ENCODE measurements at places on chromosomes 7 and 10. TPM values are rescaled to one million over a fixed set of nuclear protein-coding genes. Genes with fewer than 3 reads are reported as not detected.

DNA sequence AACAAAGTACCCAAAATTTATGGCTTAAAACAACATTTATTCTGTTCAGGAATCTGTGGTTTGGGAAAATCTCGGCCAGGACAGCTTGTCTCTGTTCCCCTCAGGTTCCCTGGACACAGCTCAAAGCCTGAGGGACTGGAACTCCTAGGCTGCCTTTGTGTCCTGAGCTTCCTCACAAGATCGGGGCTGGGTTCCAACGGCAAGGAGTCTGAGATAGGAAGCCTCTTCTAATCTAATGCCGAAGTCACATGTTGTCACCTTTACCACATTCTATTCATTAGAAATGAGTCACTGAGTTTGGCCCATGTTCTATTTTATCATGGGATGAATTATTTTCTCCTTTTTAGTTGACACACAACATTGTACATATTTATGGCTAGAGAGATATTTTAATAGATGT lies 80.5 kb downstream of the ANKRD26 start:
- no peak for DNase-seq

GRCh38 chr10:95406651-95407280 lies 116.0 kb upstream of the PDLIM1 start:
- DNase-seq, result no peak

DNA sequence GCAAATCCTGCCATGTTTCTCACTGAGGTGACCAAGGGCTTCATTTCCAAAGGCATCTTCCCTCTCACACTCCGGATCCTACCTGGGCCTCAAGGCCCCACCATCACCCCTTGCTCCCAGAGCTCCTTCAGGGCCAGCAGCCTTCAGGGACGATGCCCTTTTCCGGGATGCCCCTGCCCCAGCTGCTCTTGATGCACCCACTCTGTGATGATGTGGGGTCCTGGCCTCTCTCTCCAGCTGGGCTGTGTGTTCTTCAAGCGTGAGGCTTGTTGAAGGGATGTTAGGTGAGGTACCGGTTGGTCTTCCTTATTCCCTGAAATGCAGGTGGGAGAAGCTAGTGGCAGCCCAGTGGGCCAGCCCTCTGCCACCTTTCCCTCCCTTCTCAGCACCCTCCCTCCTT lies 18.4 kb upstream of the SLC18A2 start:
- no peak for DNase-seq

- DNase-seq, result peak; percentile 46
Observed at GRCh38 chr7:80488851-80489370, 23.0 kb downstream of the GNAT3 start.

DNA sequence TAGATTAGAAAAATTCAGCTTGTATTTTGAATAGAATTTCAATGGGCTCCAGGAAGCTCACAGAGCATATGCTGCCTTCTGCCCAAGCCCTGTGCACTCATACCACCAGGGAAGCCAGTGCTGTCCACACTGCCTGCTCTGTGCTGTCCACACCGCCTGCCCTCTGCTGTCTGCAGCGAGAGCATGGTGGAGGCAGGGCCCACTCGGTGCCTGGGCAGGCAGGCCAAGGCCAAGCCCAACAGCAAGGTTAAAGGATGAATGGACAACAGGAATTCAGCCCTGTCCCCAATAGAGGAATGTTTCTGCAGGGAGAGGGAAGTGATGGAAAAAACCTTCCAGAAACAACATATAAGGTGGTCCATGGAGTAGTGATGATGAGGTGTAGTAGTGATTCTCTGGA lies 146.8 kb downstream of the GFRA1 start:
- DNase-seq, result no peak

DNA sequence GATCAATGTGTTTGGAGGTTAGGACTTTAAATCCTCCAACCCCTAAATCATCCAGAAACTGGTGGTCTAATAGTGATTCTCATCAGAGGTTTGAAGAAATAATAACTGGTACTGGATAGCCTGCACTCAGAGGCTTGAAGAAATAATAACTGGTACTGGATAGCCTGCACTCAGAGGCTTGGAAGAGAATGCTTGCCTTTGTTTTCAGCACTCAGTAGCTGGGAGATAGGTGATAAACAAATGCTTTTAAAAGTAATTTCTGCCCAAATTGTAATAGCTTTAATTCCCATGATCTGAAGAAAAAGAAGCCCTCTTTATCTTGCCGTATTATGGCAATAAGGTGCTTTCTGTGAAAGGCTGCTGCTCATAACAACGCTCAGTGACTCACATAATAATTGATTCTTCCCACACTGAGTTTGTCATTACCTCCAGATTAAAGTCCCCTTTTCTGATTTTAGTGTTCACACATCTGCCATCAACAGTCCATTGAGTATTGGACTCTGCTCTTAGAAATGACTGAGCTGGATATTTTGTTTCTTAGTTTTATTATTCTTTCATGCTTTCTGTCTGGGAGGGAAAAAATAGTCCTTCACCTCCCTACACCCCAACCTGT lies 112.3 kb upstream of the PHYHIPL start:
- no peak for DNase-seq

DNA sequence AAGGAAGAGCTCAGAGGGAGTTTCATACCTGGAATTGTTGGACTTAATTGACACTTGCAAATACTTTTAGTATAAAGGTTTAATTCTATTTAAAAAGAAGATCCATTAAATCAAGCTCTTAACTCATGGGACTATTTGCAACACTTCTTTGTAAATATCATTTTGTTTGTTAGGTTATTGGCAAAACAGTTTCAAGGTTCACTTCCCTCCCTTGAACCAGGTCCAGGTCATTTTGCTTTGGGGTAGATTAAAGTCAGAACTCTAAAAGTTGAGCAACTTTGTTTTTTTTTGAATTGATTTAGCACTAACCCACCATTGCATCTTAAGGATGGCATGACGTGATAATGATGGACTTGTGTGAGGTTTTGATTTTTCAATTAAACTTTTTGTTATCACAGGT lies 45.9 kb downstream of the ZRANB1 start:
- no peak for DNase-seq

DNA sequence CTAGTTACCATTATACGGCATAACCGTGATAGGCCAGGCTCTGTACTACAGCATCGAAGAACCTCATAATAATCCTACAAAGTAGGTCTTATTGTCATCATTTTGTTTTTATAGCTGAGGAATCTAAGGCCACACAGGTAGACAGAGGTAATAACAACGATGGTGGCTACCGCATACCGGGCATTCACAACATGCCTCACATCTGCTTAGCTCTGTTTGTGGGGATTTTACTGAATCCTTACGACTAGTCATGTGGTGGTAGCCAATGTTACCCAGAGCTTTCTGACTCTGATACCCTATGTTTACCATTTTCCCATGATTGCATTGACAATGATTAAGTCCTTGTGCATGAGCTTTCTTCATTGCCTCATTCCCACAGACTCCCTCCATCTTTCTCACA lies 269.4 kb downstream of the TCF7L2 start:
- no peak for DNase-seq

DNA sequence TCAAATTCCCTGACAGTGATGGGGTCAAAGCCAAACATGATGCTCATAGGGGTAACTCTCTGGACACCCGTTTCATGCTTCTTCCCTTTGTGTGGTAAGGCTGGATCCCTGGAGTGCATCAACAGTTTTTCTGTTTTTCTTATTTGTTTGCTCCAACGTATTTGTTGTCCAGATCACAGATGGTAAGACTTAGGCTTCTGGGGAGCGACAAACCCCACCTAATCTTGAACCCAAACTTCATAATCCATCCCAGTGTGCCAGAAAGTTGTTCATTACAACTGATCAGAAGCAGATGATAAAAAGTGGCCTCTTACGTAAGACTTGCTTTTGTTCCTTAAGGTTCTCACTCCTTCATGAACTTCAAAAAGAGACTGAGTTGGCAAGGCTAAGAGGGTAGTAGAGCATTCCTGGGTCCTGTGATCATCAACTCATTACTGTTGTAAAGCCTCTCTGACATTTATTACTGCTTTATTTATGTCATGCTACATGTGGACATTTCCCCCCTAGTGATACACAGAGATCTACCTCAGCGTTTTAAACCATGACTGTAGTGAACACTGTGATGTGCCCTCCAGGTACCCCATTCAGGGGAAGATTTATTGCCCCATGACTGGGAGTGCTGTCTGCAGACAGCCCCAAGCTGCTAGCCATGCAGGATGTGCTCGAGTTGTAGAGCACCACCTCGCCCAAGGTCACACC lies 125.6 kb downstream of the CCDC71L start:
- peak; percentile 69 for DNase-seq

DNA sequence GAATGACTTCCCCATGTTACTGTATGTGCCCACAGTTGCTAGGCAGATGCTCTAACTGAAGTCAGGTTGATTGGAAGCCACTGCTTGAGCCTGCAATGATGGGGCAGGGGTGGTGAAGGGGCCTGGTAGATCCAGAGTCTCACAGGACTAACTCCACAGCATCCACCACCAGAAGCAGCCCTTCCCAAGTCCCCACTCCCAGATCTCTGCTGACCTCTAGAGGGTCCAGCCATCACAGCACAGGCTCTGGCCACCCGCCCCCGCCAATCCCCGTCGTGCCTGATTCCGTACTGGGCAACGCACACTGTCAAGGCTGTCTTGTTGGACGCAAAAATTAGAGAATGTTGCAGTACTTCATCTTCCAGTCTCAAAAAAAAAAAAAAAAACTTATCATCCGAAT lies 136.8 kb upstream of the PDE1C start:
- no peak for DNase-seq

The PLAC9 gene
- polyA plus RNA-seq, result 19.3 TPM

The SLC13A1 gene
- not detected for polyA plus RNA-seq

The HNRNPA2B1 gene
- polyA plus RNA-seq, result 249 TPM

The FAM25C gene
- not detected for polyA plus RNA-seq

The DRGX gene
- polyA plus RNA-seq, result 0.06 TPM

The HUS1 gene
- polyA plus RNA-seq, result 14.1 TPM
